ENCODE measurements at places on chromosomes 6 and 20. TPM values are rescaled to one million over a fixed set of nuclear protein-coding genes. Genes with fewer than 3 reads are reported as not detected.

OXT gene
- total RNA-seq: not detected

OOEP gene
- 1.1 TPM for total RNA-seq

CGA gene
- not detected for total RNA-seq

THBD gene
- 2.1 TPM for total RNA-seq

BEND6 gene
- total RNA-seq: not detected

C6orf58 gene
- not detected for total RNA-seq

RNASET2 gene
- 106 TPM for total RNA-seq

TAP2 gene
- total RNA-seq: 221 TPM

LAMA5 gene
- total RNA-seq: 1.0 TPM
